ENCODE measurements at places on chromosomes 2 and 18. TPM values are rescaled to one million over a fixed set of nuclear protein-coding genes. Genes with fewer than 3 reads are reported as not detected.

The HOXD9 gene
- total RNA-seq = 2.7 TPM

DNA sequence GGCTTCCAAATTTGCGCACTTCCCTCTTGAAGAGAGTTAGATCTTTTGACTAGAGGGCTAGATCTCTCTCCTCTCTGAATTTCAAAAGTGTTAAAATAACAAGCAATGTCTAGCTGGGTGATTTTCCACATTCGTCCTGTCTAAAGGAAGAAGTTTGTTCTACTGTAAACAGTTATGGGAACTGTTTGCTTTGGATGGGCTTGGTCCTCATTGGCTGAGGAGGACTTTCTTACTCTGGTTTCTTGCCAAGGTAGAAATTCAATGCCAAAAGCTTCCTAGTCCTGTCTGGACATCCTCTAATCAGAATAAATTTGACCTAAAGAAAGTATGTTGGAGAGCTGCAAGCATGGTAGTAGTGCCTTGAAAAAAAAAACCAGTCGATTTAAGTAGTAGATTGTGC lies 47.4 kb upstream of the RAPH1 start:
- DNase-seq = no peak

GRCh38 chr2:85596026-85596333 lies 435 bp downstream of the RNF181 start:
- no peak for DNase-seq

GRCh38 chr2:202032846-202033316 lies 774 bp upstream of the FZD7 start:
- DNase-seq = peak; percentile 67

DNA sequence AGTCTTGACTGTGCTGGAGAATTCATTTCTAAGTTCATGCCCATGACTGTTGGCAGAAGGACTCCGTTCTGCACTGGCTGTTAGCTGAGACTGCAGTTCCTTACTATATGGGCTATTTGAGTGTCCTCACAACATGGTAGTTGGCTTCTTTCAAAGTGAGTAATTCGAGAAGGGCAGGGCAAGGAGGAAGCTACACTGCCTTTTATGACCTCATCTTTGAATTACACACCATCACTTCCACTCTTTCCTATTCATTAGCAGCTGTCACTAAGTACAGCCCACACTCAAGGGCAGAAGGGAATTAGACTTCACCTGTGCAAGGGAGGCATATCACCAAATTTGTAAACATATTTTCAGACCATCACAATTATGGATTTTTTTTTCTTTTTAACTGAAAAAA lies 55.9 kb upstream of the EPAS1 start:
- DNase-seq = no peak

The GDF7 gene
- total RNA-seq = 1.1 TPM

The FAM228B gene
- 5.6 TPM for total RNA-seq

The ZNF804A gene
- 0.41 TPM for total RNA-seq

The NXPH2 gene
- total RNA-seq = not detected

GRCh38 chr2:169895294-169895985 lies 68.2 kb downstream of the UBR3 start:
- DNase-seq = no peak

The EVX2 gene
- not detected for total RNA-seq

DNA sequence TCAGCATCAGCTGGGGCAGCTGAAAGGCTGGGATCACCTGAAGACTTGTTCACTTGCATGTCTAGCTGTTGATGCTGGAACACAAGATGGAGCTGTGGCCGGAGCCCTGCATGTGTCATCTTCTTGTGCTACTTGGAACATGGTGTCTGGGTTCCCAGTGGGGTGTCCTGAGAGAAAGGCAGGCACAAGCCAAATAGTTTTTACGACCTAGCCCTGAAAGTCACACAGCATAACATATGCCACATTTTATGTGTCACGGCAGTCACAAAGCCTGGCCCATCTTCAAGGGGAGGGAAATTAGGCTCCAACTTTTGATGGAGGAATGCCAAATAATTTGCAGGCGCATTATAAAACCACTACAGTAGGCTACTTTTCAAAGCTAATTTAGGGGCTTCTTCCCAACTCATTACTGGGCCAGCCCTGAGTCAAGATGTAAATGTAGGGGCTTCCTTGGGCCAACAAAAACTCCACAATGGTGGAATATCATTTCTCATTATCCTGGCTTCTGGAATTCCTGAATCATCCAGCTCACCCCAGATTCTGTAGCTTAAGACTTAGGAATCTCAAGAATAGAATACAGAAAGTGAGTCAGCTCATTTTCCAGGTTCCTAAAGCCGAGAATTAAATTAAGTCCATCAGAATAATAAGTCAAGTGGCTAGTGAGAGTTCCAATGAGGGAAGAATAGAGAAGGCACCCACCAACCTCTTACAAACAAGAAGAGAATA lies 543.0 kb downstream of the TNS1 start:
- no peak for DNase-seq

The GPBAR1 gene
- not detected for total RNA-seq

DNA sequence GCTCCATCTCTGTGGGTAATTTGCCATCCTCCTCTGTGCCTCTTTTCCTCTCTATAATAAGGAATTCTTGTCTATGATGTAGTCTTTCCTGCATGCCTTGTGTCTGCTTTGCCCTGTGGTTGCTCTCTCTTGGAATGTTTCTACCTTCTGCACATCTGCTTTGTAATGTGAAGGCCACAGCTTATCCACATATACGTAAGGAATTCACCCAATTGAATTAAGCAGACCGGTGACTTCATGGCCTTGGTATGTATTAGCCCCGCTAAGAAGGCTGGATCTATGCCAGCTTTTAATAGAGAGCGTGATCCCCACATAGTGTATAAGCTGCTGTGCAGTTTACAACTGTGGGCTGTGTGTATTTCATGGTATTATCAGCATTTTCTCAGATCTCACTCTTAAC lies 274.7 kb downstream of the RNF144A start:
- no peak for DNase-seq

The MBD2 gene
- total RNA-seq = 62.1 TPM

The COLEC11 gene
- total RNA-seq = 2.0 TPM

DNA sequence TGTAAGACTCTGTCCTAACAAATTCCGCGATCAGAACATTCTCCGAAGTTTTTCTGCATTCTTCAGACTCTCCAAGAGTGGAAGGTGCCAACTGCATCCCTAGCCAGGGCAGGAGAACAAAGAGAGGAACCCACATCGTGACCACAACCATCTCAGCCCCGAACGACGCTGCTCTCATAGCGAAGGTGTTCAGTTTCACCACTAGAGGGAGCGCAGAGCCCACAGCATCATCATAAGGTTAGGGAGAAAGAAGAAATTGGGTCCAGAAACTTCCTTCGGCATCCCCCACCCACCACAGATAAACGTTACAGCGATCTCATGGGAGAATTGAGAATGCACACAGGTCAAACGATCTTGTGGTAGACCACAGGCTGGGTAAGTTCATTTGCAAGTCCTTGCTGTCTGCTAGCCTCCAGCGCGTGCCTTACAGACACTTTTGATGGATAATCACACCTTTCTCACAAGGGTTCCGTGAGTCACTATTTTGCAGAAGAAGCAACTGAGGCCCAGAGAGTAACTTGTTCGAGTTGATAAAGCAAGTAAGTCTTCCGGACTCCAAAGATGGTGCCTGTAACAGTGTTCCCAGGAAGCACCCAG lies 53.7 kb upstream of the ARL4C start:
- DNase-seq = peak; percentile 56

DNA sequence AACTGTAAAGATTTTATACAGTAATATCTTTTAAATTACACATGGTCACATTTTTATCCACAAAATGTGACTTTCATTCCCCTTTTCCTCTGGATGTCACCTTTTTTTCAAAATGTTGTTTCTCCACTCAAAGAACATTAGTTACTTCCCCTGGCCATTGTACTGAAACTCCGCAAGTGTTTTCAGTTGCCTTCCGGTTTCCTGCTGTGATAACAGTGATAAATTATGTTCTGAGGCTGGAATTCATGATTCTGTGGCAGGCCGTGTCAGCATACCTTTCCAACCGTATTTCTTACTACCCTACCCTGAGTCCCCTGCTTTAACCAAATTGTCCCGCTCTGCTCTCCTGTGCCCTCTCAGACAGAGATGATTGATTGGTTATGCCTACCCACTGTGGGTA lies 53.5 kb downstream of the MGAT5 start:
- DNase-seq = no peak

DNA sequence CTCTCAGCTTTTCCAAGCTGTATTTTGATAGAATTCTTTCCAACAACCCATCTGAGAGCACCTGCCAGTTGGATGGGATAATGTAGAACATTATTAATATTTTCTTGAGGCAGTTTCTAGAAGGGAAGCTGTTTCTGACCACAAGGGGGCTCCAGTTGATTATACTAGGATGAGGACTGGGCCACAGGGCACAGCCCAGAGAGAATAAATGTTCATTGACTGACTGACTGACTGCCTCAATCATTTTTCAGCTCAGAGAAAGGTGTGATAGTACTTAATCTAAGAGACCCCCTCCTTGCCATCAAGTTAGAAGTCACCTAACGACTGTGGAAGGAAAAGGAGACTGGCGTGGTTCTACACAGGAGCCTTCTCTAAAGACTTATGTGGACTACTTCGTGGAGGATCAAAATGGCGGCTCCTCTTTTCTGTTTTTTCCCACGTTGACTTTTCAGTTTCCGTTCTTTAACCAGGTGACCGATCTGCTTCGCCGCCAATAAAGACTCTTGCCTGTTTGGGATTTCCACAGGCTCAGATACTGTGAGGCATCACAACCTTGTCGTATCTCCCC lies 31.9 kb upstream of the CREG2 start:
- peak; percentile 44 for DNase-seq

GRCh38 chr18:58309610-58310239 lies 265.7 kb downstream of the NEDD4L start:
- no peak for DNase-seq

DNA sequence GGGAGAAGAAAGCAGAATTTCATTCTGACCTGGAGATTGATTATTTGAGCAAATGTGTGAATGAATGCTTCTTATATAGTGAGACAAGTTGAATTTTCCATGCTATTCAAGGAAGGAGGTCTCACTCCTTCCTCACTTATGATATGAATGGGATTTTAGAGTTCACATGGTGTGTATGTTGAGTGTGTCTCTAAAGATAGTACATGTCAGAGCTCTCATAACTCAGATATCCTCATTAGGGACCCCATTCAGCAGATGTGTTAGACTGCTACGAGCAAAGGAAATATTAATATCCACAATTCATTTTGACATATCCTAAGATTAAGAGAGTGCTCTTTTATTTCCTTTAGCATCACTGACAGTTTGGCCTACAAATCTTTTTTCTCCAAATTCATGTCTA lies 368.5 kb downstream of the ARHGAP15 start:
- DNase-seq = no peak

GRCh38 chr18:7590826-7591560 lies 23.9 kb downstream of the PTPRM start:
- DNase-seq = no peak

GRCh38 chr2:181887045-181887444 lies 4.5 kb upstream of the ITPRID2 start:
- no peak for DNase-seq

GRCh38 chr18:12027046-12027445 lies 45.7 kb downstream of the IMPA2 start:
- no peak for DNase-seq

The SEPTIN10 gene
- 39.6 TPM for total RNA-seq

The SIX2 gene
- total RNA-seq = 0.14 TPM

The TLK1 gene
- total RNA-seq = 76.3 TPM

The PXDN gene
- 21.7 TPM for total RNA-seq

GRCh38 chr2:25453199-25453905 lies 111.6 kb upstream of the DNMT3A start:
- DNase-seq = no peak

DNA sequence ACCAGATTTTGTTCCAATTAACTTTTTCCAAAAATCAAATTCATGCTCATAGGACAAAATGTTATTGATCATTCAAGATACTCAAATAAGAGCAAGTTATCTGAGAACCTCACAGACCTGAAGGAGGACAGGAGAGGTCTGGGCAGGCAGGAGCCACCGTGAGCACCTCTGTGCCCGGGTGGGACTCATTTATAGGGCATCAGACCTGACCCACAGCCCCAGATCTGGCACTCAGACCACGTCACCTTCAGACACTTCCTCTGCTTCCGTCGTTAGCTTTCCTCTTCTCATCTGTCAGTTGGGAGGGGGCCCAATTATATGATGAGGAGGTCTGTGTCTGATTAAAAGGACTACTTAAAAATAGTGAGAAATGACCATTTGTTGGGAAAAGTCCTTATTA lies 169.4 kb downstream of the EIPR1 start:
- DNase-seq = no peak

DNA sequence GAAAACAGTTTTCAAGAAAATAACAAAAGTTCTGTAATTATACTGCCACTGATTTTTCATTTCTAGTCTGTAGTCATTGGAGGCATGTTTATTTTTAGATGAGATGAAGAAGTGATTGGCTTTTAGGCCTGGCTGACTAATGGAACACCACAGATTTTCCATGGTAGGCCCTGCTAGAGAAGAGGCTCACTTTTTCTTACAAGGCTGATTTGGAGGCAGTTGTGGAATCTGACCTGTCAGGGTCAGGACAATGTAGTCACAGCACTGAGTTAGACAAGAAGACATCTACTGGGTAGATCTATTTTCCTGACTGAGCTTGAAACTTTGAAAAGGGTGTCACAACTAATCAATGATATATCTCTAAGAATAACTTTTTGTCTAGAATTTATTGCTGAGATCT lies 43.9 kb downstream of the KDM3A start:
- no peak for DNase-seq

DNA sequence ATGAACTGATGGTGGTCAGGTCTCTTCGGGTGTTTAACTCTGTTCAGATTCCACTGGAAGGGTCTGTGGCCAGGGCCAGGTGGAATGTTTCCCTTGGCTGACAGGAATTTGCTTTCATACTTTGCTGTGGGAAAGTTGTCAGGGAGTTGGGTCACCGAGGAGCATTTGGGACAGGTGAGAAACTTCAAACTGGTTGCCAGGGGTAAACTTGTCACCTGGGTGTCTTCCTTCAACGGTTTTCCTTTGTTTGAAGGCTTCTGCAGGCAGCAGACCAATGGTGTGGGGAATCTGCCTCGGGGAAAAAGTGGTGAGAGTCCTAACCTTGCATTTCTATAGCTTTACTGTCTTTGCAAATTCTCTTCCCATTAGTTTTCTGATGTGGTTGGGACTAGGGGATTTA lies 92.2 kb downstream of the TGFA start:
- no peak for DNase-seq

DNA sequence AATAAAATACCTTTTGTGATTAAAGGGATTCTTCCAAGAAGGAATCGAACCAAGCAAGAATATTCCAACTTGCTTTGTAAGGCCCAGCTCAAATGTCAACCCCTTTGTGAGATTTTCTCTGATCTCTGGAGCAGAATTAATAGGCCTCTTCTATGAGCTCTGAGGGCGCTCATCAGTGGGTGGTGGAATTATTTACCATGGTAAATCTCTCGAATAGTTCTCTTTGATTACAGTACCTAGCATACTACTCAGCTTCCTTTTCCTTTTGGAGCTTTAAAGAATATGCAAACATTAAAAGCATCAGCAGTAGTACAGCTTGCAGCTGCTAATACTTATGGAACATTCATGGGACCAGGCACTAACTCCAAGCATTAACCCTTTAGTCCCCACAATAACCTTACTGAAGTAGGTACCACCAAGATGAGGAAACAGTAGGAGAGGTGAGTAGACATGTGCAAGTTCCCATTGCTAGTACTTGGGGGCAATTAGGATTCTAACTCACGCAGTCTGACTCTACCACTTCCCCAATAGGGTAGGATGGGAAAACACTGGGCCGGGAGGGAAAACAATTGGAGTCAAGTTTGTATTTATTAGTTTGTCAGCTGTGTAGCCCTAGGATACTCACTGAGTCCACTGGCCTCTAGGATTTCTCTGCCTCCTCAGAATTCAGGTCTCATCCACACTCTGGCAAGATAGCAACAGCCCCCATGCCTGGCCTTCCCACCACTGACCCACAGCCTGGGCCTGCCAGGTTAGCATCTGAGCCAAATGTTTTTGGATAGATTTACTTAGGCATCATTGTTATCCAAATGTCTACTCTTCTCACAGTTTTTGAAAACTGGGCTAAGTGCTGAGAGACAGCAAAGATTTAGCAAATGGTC lies 21.7 kb downstream of the ADD2 start:
- DNase-seq = no peak

Measured in transverse colon (tissue), 4 donors.